Hematopoietic multipotent progenitor cell treated with erythropoietin and hydrocortisone succinate and interleukin-3 and kit ligand, for 4 days (in vitro differentiated cells): ENCODE measurements at places on chromosomes 1 and 21.
A peak's percentile ranks its signal among the peaks of the same experiment; 100 is the strongest.

- DNase-seq: peak; percentile 4
Observed at GRCh38 chr1:69985901-69986439, 219.4 kb downstream of the LRRC40 start.

GRCh38 chr1:156204686-156205085 lies 8.1 kb upstream of the PMF1 start:
- DNase-seq: no peak

DNA sequence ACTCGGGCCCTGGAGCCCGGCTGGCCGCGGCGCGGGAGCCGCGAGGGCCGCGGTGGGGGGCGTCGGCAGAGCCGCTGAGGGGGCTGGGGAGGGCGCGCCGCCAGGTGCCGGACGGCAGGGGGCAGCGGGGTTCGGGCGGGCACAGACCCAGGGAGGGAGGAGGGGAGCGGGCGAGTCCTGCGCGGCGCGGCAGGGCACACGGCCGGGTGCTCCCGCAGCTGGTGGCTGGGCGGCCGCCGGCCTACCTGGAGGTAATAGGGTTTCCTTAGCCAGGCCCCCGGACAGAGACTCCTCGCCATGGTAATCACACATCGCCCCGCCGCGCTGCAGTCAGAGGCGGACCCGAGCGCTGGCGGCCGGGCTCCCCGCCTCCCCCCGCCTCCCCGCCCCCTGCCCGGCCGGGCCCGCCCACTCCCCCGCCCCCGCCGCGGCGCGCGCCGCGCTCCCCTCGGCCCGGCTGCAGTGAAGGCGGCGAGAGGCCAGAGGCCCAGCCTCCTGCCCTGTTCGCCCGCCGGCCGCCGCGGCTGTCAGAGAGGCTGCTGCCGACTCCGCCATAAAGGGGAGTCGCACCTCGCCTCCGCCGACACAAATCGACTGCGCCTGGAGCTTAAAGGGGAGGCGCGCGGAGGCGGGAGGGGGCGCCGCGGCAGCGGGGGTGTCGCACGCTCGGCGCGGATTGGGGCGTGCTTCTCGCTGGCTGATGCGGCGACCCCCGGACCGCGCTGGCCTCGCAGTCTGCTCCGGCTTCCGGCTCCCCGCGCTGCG lies at the start of gene DIPK1A:
TSS of gene DIPK1A (minus strand) at position 332 of the 765 bp plus-strand sequence. CDS start at position 299, 33 bp downstream.
- peak; percentile 85 for DNase-seq

GRCh38 chr1:20110679-20111078 lies 8.7 kb downstream of the PLA2G2D start:
- no peak for DNase-seq

GRCh38 chr21:39083377-39084008 lies 99.8 kb downstream of the PSMG1 start:
- DNase-seq: no peak
